H9 (cell line): ENCODE measurements at places on chromosomes 16 and 17.
A peak's percentile ranks its signal among the peaks of the same experiment; 100 is the strongest.

DNA sequence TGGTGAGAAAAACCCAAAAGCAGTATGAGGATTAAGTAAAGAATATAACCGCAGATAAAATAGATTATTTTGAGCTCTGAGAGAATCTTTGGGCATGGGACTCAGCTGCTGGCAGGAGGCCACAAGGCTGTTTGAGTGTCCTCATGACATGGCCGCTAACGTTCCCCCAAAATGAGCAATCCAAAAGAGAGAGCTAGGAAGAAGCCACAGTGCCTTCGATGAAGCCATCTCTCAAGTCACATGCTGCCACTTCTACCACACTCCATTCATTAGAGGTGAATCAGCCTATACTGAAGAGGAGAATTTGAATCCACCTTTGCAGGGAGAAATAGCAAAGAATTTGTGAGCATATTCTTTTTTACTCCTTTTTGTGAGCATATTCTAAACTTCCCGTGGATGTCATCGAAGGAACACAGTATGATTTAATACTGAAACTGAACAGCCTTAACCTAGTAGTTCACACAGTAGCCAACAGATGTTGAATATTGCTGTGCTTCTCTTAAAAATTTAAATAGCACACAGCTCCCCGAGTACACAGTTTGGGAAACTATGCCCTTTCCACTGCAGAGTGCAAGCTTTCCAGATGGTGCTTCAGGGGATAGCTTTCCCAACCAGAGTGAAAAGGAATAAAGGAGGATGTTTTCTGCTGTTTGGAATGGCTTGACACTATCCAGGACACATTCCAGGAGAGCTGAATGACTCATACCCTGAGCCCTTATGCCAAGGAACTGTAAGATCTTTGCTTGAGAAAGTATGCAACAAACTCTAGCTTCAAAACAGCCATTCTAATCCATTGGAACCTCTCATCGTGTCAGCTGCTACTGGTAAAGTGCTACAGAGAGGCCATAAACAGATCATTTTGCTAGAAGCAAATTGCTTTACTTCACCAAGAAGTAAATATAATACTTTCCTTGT is 33.9 kb downstream of the ANKFY1 start:
- no peak for DNase-seq

DNA sequence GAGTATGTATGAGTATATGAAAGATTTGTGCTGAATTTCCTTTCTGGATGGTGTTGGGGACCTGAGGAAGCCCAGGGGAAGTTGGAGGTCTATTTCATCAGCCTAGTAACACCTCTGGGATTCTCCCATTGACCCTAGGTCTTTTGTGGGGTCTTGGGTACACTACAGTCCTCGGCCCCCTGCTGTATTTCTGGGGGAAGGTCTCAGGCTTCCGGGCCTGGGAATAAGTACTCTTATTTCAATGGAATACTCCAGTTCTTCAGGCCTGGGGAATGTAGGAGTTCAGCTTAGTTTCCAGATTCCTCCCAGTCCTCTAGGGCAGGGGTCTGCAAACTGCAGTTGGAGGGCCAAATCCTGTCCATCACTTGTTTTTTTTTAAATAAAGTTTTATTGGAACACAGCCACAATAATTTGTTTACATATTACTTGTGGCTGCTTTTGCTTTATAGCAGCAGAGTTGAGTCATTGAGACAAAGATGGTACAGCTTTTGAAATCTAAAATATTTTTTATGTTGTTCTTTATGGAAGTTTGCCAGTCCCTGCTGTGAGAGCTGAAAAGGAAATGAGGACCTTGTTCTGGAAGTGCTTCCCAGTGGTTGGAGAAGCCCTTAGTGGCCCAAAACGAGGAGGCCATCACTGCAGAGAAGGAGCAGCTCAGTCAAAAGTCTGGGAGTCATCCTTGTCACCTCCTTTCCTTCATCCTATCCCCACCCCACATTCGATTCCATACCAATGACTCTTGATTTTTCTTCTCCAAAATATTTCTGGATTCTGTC is 142.5 kb upstream of the HS3ST2 start:
- DNase-seq: peak; percentile 39

DNA sequence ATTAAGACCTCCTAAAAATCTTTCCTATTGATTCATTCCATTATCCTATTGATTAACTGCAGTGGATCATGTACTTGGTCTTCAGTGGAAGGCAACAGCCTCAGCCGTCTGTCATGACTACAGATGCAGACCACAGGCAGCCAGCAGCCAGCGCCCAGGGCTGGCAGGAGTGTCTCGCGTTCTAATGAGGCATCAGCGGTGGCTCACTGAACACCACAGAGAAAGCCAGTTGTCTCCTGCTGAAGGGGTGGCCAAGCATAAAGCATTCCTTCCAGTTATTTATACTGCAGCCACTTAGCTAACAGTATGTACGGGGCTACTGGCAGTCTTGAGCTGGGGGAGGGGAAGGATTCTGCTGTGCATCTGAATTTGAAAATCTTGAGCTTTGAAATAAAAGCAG is 214.3 kb downstream of the IRX3 start:
- DNase-seq: no peak

GRCh38 chr17:27521281-27522027 is 65.2 kb downstream of the KSR1 start:
- DNase-seq: no peak

GRCh38 chr16:67169011-67169451 is 1.3 kb upstream of the NOL3 start:
- DNase-seq: peak; percentile 77

- no peak for DNase-seq
These were observed 1.0 kb downstream of the MGRN1 start for GRCh38 chr16:4625560-4626159.

DNA sequence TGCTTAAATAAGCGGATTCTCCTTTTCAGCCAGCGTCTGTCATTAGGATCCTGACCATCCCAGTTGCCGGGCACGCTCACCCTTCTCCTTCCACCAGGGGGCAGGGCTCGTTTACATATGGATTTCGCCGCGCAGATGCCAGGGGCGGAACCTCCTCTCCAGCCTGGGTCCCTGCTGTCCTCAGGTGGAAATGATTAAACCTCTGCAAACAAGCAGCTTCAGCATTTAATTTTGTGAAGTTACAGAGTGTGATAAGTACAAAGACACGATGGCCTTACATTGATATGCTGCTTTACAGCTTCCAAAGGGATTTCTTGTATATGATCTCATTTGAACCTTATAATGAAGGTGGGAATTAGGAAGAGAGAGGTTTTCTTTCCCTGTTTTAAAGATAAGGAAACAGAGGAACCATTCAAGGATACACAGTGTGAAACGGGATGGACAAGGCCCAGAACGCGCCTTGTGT is 3.9 kb upstream of the KRT28 start:
- peak; percentile 85 for DNase-seq

- no peak for DNase-seq
These were observed 54.3 kb downstream of the NEUROD2 start for GRCh38 chr17:39553341-39553945.

DNA sequence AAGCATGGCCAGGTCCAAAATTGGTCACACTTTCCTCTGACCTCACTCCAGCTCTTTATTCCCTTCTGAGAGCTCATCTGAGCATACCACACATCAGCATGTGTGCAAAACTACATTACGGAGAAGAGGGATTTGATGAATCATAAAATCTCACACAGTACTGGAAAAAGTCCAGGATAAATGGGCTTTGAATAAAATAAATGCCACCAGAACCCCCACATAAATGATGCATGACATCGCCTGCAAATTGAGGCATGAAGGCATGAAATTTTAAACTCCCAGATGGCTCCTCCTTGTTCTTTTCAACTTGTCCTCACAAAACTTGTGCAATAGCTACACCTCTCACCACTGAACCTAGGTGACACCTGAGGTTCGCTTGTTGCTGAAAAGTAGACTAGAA is 439.5 kb downstream of the CA10 start:
- DNase-seq: no peak

GRCh38 chr17:75365931-75366275 is 39.6 kb downstream of the GRB2 start:
- no peak for DNase-seq

DNA sequence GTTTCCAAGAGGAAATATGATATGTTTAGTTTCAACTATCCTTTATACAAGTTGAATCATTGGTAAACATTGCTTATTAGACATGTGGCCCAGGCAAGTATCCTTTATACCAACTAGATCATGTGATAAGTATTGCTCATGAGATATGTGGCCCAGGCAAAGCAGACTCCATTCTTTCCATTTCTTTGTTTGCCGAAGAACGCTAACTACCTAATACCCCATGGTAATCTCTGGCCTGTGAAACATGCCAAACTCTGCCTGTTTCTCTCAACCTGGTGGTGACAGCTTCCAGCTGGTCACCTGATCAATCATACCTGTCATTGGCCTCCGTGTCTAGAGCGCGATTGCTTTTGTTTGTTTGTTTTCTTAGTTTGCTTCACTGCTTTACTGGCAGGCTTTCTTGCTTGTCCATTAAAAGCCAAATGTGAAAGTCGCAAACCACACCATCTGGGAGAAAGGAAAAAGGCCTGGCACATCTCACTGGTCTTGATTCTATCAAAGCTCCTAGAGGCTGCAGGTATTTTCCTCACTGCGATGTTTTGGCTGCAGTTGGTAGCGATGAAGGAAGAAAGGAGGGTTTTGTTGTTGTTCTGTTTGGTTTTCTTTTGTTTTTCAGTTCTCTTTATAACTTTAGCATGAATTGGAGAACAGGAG is 686.2 kb downstream of the KCNJ2 start:
- no peak for DNase-seq

DNA sequence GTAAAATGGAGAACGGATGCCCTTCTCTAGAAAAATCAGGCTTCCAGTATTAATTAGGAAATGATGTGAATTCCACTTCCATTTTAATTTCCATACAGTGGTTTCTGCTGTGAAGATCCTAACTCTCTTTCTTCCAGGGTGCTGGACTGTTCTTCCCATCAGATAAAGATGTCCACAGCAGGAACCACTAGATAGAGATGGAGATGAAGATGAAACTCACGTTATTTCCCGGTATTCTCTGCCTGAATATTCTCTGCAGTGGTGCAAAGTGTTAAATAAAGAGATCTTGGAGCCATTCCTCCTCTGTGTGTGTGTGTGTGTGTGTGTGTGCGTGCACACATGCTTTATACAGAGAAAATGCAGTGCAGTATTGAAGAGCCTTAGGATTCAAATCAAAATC is 727.5 kb downstream of the KCNJ2 start:
- DNase-seq: no peak

DNA sequence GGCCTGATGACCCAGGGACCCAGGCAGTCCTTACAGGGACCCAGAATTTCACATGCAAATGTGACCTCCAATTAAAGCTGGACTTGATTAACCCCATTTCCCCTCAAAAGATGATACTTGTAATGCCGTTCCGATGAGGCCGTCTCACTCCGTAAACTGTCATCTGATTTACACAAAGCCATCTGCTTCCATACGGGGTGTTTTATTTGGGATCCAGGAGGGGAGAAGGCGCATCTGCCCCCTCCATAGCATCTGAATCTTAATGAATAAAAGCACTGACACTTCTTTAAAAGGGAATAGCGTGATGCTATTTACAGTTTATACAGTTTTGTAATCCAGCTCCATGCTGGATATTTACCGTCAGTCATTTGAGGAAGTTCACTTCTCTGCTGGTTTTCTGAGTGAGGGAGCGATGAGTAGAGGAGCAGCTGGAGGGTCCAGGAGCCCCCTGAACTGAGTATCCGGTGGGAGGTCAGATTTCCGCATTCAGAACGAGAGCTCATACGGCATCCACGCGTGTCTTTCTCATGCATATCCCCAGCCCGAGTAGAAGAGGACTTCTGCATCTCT is 452.7 kb downstream of the WWOX start:
- DNase-seq: no peak

- no peak for DNase-seq
These were observed 15.0 kb upstream of the RAI1 start for GRCh38 chr17:17666111-17666714.

- no peak for DNase-seq
These were observed 9.6 kb upstream of the ATP2C2 start for GRCh38 chr16:84358601-84359295.

- peak; percentile 3 for DNase-seq
These were observed 146.3 kb downstream of the TMEM132E start for GRCh38 chr17:34725725-34726124.

DNA sequence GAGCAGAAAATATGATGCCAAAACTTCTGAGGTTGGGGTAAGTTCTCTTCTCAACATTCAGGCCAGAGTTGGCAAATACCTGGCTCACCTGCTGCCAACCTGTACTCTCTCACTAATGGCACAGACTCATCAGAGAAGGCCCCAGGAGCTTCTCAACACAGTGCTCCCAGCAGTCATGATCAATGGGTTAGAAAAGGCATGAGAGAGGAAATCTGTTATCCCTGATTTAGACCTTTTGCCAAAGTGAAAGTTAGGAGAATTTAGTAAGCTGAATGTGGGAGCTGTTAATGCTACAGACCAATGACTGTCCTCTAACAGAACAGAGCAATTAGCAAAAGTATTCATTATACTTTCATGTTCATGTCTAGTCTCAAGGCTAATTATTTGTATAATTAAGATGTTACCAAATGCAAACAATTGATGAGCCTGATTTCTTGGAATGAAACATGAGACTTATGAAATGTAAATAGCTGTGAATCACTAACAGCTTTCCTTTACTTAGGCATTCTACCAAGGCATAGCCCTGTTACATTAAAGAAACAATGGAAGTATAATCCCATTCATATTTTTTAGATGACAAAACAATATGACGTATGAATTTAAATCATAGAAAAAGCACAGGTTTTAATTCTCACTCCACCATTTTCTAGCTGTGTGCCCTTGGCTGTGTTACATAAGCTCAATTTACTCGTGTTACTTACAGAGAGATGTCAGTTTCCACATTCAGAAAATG is 68.7 kb upstream of the MARCHF10 start:
- no peak for DNase-seq

GRCh38 chr17:51516924-51517323 is 256.6 kb downstream of the UTP18 start:
- no peak for DNase-seq

DNA sequence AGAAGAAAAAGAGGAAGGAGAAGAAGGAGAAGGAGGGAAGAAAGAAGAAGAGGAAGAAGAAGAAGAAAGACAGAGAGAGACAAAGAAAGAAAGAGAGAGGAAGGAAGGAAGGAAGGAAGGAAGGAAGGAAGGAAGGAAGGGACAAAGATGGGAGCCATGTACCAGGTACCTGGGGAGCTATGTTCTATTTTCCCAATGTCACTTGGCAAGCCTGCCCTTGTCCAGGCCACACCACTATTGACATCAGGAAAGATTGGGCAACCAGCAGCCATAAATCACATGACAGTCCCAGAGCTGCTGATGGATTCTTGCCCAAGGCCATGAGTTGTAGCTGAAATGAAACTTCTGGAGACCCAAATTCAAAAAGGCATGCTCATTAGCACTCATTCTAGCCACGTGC is 2.7 kb upstream of the CES1 start:
- DNase-seq: no peak
